ENCODE measurements at places on chromosomes 6 and 20. TPM values are rescaled to one million over a fixed set of nuclear protein-coding genes. Genes with fewer than 3 reads are reported as not detected.

C20orf144 gene
- not detected for total RNA-seq

COL21A1 gene
- total RNA-seq = 0.50 TPM

ABRACL gene
- total RNA-seq = 43.5 TPM

POU5F1 gene
- 7.2 TPM for total RNA-seq

GFOD1 gene
- 1.5 TPM for total RNA-seq

MEI4 gene
- total RNA-seq = not detected

PLN gene
- total RNA-seq = not detected

RPL7L1 gene
- 82.5 TPM for total RNA-seq

TAB2 gene
- 26.2 TPM for total RNA-seq

C20orf202 gene
- 0.22 TPM for total RNA-seq

FAM209B gene
- total RNA-seq = 0.22 TPM

APCDD1L gene
- total RNA-seq = 0.07 TPM

C2 gene
- total RNA-seq = 0.31 TPM
